ENCODE measurements at places on chromosomes 3 and 15. TPM values are rescaled to one million over a fixed set of nuclear protein-coding genes. Genes with fewer than 3 reads are reported as not detected.

GRCh38 chr3:150936693-150937092 lies 31.5 kb upstream of the MINDY4B start:
- no peaks in the 10 kb centered on the region for H3K36me3 ChIP-seq
- no peak overlapping the region for H3K4me3 ChIP-seq

Gene BNC1
- total RNA-seq, result not detected

Gene ADAMTS9
- total RNA-seq, result not detected

Gene STOML1
- 11.1 TPM for total RNA-seq
